Epithelial cell of umbilical artery (primary cell): ENCODE measurements at places on chromosomes 16 and 17. TPM values are rescaled to one million over a fixed set of nuclear protein-coding genes. Genes with fewer than 3 reads are reported as not detected.

The ALOX15 gene
- total RNA-seq, result not detected in 2 replicates

The KRT12 gene
- not detected in 2 replicates for total RNA-seq

The WNT9B gene
- total RNA-seq, result not detected in 2 replicates

The TPSG1 gene
- total RNA-seq, result not detected in 2 replicates

The UTS2R gene
- total RNA-seq, result not detected in 2 replicates
